ENCODE measurements at places on chromosomes 12 and 14.

- no peak for DNase-seq
Observed at GRCh38 chr12:18549598-18549997, 188.2 kb downstream of the PLCZ1 start.

DNA sequence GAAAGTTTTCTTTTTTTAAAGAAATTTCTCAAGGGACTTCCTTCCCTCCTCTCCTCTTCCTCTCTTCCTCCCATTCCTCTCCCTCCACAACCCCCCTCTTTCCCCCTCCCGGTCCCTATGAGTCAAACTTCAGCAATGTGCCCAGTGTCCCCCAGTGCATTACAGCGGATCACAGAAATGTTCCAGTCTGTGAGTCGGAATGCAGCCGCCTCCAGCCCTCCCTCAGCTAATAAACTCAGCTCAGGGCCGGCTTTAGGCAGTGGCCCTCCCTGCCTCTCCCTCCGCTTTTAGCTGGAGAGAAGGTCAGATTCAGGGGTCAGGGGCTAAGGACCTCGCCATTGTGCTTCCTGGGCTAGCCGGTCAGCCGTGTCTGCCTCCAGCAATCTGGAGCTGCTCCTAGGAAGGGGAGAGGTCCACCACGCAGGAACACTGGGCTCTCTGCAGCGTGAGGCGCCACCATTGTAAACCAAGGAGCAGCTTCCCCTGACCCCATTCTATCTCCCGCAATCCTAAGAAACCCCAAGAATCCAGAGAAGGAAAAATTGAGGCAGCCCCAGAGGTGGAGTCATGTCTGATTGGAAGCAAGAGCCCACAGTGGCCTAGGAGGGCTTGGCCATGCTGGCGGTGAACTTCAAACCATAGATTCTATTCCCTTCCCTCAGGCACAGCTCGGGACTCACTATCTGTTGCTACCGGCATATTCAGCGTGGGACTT, 1.1 kb upstream of the HDAC7 start:
- DNase-seq = peak; percentile 97

GRCh38 chr14:36313898-36314297, 6.5 kb downstream of the MBIP start:
- no peak for DNase-seq

DNA sequence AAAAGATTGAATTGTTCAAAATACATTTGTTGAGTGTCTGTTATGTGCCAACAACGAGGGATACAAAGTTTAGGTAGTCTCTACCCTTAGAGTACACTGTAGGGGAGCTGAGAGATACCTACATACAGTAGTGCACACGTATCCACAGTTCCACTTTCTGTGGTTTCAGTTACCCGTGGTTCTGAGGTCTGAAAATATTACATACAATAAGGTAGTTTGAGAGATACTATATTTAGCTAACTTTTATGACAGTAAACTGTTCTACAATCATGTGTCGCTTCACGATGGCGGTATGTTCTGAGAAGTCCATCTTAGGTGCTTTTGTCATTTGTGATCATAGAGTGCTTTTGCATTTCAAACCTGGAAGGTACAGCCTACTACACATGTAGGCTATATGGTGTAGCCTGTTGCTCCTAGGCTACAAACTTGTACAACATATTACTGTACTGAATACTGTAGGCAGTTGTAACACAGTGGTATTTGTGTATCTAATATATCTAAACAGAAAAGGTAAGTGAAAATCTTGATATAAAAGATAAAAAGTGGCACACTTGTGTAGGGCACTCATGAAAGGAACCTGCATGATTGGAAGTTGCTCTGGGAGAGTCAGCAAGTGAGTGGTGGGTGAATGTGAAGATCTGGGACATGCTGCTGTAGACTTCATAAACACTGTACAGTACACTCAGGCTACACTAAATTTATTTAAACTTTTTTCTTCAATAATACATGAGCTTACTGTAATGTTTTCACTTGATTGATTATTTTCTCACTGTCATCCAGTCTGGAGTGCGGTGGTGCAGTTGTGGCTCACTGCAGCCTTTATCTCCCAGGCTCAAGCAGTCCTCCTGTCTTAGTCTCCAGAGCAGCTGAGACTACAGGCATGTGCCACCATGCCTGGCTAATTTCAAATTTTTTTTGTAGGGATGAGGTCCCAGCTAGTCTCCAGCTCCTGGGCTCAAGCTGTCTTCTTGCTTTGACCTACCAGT, 4.0 kb downstream of the CPSF6 start:
- DNase-seq = no peak

DNA sequence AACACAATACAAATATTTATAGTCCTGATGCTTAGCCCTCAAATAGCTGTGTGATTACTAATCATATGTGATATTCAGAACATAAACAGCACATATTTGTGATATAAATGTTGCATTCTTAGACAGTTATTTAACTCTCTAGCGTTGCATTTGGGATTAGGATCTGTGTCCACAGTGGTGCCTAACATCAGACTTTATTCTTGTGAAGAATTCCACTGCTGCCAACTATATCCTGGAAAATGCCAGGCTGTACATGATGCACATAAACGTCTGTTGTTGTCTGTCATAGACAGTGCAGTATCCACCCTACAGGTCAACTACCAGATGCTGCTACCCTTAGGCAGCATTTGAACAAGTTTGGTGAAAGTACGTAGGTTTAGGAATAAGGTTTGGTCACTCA, 39.0 kb downstream of the SLC38A4 start:
- DNase-seq = peak; percentile 10

- no peak for DNase-seq
Observed at GRCh38 chr12:13183620-13184019, 12.9 kb upstream of the EMP1 start.

DNA sequence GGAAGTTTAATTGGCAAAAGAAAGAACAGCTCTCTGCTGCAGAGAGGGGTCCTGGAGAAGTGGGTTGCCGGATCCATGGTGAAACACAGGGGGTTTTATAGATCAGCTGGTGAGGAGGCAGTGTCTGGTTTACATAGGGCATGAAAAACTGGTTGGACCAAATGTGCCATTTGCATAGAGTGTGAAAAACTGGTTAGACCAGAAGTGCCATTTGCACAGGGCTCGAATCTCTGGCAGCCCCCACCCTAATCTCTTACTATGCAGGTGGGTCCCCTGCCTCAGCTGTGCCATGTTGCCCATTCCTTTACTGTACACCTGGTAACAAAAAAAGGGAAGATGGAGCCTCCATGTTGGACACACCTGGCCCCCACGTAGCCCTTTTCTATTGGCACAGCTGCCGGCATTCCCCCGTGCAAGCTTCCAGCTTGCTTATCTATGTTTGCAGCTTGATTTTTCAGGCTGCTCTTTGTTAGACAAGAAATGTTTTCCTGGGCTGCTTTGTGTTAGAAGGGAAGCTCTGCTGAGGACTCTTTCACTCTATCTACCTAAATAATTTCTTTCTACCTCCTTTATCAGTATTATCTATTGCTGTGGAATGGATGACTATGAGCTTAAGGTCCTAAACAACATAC, 61.1 kb upstream of the TMEM132D start:
- DNase-seq = no peak

DNA sequence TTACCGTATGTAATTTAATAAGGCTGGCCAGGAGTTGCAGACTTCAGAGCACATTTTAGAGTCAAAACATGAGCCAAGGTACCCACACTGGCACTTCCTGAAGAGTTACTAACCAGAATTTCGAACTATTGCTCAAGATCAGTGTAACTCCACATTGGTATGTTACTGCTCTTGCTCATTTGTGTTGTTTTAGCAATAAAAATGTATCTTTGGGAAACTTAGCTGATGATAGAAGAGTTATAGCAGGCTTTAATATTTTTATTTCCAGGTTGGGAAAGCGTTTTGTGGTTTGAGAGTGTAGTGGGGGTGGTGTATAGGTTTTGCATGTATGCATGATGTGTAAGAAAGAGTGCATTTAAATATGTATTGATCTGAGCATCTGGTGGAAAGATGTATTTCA, 96.6 kb downstream of the SCN8A start:
- no peak for DNase-seq

GRCh38 chr12:65637150-65637549, 187.1 kb upstream of the HMGA2 start:
- DNase-seq = no peak

GRCh38 chr14:31898838-31899528, 178.1 kb upstream of the ARHGAP5 start:
- DNase-seq = no peak

DNA sequence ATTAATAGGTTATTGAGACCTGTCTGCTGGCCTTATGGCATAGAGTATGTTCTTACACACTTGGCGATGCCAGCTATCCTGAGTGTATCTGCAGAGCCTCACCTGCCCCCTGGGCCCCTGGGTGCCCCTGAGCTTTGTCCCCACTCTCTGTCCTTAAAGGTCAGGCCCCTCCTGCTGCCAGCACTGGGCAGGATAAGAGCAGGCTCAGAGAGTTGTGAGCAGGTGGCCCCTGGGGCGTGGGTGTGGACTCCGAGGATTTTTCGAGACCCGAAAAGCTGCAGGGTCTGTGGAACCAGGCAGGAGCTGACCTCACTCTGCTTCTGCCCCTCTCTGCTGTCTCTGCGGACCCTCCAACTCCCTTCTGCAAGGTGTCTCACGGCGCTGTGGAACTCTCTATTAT, 8.2 kb downstream of the HIP1R start:
- DNase-seq = no peak

DNA sequence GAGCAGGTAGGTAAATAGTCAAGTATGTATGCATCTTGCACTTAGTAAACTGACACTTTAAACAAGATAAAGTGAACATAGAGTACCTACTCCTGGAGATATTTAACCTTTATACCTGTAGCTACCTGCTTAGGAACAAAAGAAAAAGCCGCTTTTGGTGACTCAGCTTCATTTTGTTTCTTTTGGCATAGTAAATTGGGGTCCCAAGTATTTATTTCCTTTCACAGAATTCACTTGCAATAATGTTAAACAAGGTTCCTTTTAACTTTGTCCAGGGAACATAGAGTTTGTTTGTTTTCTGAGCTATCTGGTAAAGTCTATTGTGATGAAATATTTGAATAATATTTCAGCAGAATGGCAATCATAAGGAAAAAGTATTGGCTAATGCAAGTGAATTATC, 20.0 kb downstream of the SLCO1B3 start:
- no peak for DNase-seq

DNA sequence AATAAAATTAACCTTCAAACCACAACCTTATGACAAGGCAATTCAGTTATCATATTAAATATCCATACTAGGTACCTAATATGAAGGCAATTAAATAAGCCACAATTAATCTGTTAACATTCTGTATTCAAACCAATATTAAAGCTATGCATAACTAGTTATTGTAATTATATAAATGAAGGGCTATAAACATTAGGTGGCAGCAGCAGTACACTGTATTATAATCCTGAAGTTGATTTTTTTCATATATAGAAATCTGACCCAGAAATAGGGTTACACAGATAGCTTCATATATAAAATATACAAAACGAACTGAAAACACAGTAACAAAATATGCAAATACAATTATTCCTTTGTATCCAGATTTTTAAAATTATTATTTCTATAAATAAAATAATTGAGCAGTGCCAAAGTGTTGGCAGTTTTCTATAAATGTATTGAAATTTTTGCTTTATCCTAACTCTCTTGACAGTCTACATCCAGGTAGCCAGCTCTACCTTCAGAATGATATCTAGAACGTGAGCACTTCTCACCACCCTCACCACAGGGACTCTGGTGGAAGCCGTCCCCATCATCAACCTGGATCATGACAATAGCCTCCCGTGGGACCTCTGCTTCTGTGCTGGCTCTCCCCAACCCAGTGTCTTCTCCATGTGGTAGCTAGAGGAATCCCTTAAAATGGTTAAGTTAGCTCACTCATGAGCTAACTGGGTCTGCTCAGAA, 136.2 kb downstream of the MED13L start:
- DNase-seq = no peak

- no peak for DNase-seq
Observed at GRCh38 chr14:89455412-89455811, 38.4 kb upstream of the FOXN3 start.

DNA sequence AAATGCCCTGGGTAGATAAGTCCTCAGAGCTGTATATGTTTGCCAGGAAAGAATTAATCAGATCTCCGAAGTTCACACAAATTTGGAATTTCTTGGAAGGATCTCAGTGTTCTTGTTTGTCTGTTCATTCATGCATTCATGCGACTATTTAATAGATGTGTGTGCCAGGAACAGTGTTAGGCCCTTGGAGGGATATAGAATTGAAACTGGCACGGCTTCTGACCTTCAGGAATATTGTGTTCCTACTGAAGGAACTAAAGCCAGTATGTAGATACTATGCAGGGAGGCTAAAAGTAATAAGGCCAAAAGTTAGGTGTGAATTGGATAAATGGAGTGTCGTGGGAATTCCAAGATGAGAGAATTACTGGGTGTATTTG, 166.0 kb upstream of the NOS1 start:
- no peak for DNase-seq

DNA sequence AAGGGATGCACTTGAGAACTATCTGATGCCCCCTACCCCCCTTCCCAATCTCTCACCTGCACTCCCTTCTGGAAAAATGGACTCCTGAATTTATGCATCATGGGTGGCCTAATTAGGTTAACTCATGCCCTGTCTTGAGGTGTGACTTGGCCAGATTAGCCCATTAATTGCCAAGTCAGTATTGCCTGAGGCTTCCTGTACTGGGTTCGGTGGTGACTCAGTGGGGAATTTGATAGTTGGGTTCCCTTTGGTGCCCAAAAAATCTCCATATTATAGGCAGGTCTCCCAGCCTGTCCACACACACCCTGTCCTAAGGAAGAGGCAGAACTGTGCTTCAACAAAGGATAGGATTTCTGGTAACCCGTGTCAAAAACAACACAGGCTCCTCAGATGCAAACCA, 146.1 kb downstream of the CHST11 start:
- DNase-seq = no peak

GRCh38 chr12:96136161-96136560, 58.0 kb upstream of the ELK3 start:
- DNase-seq = no peak

- DNase-seq = no peak
Observed at GRCh38 chr12:8779281-8779680, 43.1 kb upstream of the A2ML1 start.

DNA sequence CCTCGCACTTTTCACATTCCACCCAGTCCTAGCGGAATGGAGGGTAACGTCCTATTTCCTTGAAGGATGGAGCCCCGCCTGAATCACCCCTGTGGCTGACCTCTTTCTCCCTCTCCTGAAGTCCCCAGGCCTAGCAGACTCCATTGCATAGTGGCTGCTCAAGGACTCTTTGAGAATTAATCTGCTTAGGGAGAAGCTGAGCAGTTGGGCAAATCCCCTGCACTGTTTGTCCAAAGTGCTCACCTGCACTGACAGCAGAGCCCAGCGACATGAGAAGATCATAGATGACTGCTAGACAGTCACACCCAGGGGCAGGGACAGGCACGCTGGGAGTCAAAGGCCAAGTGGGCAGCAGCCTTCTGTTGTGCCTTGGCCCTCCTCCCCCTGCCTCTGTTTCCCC, 37.7 kb upstream of the DICER1 start:
- no peak for DNase-seq
